CD8-positive, alpha-beta memory T cell (primary cell): ENCODE measurements at places on chromosomes 7 and 10.
A peak's percentile ranks its signal among the peaks of the same experiment; 100 is the strongest.

- DNase-seq = no peak
Measured at GRCh38 chr10:85864173-85864549, 502.4 kb downstream of the GRID1 start.

DNA sequence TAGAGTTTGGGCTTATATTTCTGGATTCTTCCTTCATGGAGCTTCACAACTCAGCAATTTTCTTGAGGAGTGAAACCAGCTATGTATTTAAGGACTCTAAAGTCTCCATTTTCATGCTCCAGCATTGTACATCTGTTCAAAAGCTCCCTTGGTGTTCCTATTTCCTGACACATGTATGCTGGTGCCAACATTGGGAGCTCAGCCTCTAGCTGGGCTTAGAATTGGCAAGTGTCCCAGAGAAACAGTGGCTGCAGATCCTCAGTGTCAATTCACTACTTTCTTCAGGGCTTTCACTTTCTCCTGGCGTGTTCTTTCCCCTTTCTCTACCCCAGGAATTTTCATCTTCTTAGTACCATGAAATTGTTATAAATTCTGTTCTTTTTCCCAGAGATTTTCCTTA lies 103.1 kb downstream of the ZNF467 start:
- no peak for DNase-seq

- no peak for DNase-seq
Measured at GRCh38 chr7:129163875-129164544, 19.5 kb downstream of the TSPAN33 start.

- no peak for DNase-seq
Measured at GRCh38 chr10:13139150-13139549, 22.2 kb upstream of the MCM10 start.

DNA sequence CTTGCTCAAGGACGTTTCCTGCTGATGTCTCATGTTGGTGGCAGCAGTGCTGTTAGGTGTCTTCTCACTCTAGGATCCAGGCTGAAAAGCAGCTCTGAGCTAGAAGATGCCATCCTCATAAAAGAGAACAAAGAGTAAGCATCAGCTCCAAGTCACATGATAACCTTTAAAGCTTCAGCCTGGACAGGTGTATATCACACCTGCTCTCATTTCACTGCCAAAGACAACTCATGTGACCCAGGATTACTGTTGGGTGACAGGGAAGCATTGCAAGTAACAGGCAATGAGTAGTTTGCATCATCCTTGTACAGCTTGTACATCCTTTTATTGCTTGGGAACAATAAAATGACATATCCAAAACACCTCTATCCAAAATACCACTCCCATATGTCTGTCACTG lies 423.4 kb upstream of the DPP6 start:
- DNase-seq = no peak

GRCh38 chr7:123718773-123719172 lies 30.0 kb downstream of the WASL start:
- no peak for DNase-seq

GRCh38 chr7:138632384-138632783 lies 68.8 kb downstream of the SVOPL start:
- DNase-seq = no peak

GRCh38 chr7:98868450-98868849 lies 1.4 kb downstream of the TMEM130 start:
- no peak for DNase-seq

DNA sequence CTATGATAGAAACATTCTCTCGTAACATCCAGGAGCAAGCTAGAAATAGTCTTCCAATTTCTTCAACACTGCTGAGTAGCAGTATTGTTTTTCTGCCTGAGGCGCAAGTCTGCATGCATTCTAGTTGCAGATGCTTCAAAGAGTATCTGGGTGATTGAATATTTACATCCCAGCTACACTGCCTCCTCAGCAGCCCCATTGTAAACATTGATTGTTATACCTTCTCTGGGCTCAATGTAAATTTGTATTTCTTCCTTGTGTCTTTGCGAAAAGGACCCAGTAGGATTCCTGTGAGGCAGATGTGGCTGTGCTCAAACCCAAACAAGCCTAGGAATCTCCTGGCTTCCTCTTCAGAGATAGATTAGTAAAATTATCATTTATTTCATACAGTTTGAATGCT lies 320.7 kb downstream of the CDC14C start:
- no peak for DNase-seq

DNA sequence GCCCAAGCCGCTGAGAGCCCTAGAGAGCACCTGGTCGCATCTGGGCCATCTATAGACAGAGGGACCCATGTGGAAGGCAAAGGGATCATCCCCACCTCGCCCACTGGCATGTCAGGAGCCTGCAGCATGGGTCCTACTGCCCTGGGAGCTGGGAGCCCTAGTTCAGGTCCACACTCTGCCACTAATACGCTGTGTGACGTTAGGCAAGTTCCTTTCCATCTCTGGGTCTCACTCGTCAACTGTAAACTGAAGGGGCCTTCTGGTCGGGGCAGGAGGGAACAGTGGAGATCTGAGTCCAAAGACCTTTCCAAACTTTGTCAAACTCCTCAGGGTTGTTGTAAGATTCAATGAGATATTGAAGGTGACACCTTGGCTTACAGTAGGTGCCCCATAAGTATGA lies 23.4 kb downstream of the UNC5B start:
- no peak for DNase-seq

DNA sequence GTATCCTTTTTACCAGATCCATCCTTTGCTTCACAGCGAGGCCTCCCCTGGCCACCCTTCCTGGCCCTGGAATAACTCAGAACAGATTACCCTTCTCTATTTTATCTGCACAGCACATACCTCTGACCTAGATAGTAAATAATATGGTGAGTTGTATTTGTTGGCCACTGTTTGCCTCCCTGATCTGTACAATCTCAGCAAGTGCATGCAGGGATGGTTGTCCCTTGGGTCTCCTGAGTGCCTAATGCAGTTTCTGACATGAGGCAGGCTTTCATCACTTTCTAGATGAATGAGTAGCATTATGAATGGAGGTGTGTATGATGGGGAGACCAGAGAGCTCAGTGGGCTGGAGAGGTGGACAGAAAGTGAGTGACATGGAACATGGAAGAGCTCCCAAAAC lies 525.1 kb upstream of the IGFBP3 start:
- DNase-seq = no peak

GRCh38 chr7:86833360-86833759 lies 189.7 kb downstream of the GRM3 start:
- DNase-seq = no peak

GRCh38 chr7:107610323-107610722 lies 30.3 kb downstream of the BCAP29 start:
- no peak for DNase-seq

DNA sequence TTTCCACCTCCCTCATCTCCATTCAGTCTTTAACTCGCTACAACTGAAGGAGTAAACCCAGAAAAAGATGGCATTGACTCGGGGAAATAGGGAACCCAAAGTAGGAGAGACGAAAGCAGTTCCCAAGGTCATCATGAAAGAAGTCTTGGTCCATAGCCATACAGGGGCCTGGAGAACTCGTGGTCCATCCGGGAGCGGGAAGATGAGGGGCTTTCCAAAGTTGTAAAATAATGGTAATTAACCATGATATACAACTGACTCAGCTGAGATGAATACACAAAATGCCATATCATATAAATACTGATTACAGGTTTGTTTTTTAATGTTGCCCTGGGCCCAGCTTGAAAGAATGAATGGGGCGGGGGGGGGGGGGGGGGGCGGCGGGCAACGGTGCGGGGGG lies 32.3 kb downstream of the RBM17 start:
- no peak for DNase-seq

GRCh38 chr7:47180516-47180826 lies 401.4 kb downstream of the TNS3 start:
- DNase-seq = no peak

DNA sequence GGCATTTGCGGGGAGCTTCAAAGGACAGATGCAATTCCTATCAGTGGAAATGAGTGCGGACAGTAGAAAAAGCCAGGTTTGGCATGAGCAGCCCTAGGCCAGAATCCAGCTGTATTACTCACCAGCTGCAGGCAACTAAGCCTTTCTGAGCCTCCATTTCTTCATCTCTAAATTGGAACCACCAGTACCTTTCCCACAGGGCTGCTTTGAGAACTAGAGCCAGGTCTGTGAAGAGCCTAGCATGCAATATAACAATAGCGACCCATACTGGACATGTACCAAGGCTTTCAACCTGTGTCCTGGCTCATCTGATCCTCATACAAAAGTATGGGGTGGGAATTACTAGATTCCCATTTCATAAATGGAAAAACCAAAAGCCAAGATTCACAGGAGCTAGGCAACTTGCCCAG lies 101.0 kb downstream of the GSAP start:
- DNase-seq = no peak

GRCh38 chr7:12017046-12017445 lies 185.0 kb upstream of the THSD7A start:
- DNase-seq = no peak

GRCh38 chr10:36182606-36183005 lies 540.5 kb upstream of the FZD8 start:
- no peak for DNase-seq

GRCh38 chr10:125035588-125036295 lies 93.8 kb downstream of the ZRANB1 start:
- no peak for DNase-seq

DNA sequence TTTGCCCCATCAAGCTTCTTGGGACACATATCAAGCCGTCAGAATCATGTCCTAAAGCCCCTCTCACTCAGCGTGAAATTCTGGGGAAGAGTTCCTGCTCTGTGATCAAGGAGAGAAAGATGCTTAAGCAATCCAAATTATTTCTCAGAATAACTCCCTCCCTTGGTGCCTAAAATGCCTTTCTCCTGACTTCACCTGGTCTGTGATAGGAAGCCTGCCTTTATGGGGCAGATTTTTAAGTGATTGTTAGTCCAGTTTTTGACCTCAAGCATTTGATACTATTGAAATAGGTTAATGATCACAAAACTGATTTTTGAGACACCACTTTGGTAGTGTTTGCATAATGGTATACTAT lies 76.4 kb upstream of the MAGI2 start:
- no peak for DNase-seq

DNA sequence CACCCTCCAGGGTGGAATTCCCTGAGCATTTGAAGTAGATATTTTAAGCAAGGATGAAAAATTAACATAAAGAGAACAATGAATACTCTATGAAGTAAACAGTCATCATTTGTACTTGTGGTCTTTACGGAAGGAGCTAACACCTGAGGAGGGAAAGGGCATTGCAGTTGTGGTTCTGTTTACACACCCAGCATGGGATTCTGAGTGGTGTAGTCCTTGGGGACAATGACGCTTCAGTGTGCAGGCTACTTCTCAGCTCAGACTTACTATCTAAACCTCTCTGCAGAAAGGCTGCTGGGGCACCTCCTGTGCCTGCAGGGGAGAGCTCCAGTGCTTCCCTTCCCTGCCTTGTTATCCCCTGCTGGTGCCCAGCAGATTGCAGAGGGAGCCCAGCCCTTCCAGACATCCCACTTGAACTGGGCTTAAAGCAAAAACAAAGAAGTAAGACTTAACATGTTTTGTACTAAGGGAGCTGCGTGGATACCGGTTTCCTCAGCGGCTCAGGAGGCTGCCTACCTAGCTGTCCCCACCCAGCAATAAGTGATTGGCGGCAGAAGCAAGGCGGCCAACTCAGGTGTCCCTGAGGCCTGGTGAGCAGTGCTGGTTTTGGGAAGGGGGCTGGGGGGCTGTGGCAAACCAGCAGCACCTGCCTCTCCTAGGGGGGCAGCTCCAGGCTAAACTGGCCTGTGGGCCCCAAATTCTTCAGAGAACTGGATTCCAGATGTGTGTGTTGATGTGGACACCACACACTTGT lies 89.1 kb downstream of the CELF2 start:
- no peak for DNase-seq

DNA sequence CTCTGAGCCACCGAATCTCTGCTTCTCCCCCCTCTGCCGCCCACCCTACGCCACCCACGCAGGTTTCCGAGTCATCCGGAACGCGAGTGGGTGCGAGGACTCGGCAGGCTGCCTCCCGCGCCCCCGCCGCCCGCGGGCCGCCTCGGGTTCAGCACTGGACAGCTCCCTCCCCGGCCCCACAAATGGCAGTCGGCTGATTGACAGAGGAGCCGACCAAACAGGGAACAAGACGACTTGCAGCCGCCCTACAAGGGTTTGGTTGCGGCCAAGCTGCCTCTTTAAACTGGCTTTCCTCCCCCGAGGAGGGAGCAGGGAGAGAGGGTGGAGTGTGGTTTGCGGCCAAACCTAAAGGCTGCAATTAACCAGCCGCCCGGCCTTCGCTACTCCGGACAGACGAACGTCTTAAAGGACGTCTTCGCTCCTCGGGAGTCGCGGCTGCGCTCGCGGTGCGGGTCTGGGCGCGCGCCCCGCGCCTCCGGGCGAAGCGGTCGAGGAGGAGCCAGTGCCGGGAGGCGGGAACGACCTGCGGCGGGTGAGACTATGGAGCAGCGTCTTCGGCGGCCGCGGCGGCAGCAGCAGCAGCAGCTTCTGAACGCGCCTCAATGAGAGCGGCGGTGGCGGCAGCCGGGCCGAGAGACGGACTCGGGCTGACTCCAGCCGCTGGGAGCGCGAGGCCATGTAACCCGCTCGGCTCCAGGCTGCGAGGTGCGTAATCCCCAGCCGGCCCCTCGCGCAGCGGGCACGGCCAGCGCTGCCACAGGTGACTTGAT lies at the start of gene GPR158:
GPR158 (plus strand) TSS at position 541 of the 770 bp plus-strand sequence. CDS start 420 bp downstream, outside the sequence.
- peak; percentile 3 for DNase-seq

DNA sequence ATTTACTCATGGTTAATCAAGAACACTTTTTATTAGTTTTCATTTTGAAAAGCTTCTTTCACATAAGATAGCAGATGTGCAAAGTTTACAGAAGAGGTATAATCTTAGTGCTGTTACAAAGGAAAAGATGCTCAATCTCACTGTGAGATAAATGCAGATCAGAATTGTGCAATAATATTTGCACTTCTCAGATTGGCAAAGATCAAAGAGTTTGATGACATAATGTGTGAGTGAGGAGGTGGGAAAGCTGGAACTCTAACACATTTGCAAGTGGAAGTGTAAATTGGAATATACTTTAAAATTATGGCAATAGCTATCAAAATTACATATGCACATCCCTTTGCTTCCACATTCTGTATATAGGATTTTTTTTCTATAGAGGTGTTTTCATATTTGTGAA lies 21.5 kb upstream of the STN1 start:
- no peak for DNase-seq

GRCh38 chr10:117412469-117413010 lies 37.3 kb upstream of the PDZD8 start:
- no peak for DNase-seq

DNA sequence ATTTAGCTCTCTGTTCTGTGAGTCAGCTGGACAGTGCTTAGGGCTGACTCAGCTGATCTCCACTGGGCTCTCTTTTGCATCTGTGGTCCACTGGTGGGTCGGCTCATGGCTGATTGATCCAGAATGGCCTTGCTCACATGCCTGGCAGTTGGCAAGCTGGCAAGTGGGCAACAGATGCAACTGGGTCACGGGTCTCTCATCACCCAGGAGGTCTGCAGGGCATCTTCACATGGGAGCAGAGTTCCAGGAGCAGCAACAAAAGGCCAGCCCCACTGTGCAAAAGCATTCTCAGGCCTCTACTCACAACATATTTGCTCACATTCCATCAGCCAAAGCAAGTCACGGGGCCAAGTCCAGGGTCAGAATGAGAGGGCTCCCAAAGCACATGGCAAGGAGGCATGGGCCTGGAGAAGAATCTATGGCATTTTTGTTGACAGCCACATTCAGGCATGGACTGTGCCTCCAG lies 98.8 kb downstream of the OAT start:
- DNase-seq = no peak

- no peak for DNase-seq
Measured at GRCh38 chr10:8301333-8301732, 246.8 kb downstream of the GATA3 start.

- no peak for DNase-seq
Measured at GRCh38 chr10:35268323-35268722, 68.0 kb upstream of the CCNY start.

GRCh38 chr7:45176091-45176490 lies 18.5 kb downstream of the RAMP3 start:
- DNase-seq = no peak

GRCh38 chr7:25830215-25830614 lies 321.8 kb upstream of the NFE2L3 start:
- DNase-seq = no peak
